ENCODE measurements at places on chromosomes 4 and X. TPM values are rescaled to one million over a fixed set of nuclear protein-coding genes. Genes with fewer than 3 reads are reported as not detected.

The MFAP3L gene
- 5.5 TPM for total RNA-seq

The TLL1 gene
- 9.3 TPM for total RNA-seq

DNA sequence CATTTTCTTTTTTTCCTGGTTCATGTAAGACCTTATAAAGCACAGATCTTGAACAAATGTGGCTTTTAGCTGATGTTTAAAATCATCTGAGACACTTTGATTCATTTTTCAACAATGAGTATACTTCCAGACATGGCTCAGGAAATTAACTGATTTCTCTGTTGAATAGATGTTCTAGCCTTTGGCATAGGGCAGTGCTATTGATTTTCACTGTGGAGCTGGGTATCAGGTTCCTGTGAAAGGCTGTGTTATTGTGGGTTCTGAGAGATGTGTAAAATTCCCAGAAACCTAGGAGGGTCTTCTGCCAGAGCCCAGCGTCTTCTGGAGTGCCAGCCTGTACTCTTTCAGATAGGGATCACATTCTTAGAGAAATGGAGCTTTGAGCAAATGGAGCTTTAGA lies 278.9 kb downstream of the EPHA5 start:
- no peak for ATAC-seq

The CLGN gene
- 2.9 TPM for total RNA-seq

DNA sequence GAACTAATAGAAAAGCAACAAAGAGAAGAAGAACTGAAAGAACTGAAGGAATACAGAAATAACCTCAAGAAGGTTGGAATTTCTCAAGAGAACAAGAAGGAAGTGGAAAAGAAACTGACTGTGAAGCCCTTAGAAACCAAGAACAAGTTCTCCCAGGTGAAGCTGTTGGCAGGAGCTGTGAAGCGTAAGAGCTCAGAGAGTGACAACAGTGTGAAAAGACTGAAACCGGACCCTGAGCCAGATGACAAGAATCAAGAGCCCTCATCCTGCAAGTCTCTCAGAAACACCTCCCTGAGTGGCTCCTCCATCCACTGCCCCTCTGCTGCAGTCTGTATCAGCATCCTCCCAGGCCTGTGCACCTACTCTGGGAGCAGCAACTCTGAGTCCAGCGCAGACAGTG lies 8.4 kb upstream of the FHDC1 start:
- no peak for ATAC-seq

DNA sequence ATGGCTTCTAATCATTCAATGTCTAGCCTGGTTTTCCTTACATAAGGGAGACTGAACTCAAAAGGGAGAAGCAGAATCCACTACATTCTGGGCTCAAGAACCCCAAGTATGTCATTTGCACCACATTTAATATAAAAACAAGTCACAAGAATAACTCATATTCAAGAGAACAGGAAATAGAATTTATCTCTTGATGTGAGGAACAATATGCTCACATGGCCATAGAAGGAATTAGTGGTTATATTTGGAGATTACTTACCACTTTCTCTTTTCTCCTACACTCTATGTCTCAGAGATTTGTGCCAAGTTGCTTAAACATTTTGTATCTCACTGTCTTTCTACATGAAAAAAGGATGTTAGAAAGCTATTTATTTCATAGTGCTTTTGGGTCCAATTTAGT lies 922.6 kb upstream of the PABPC4L start:
- no peak for ATAC-seq

DNA sequence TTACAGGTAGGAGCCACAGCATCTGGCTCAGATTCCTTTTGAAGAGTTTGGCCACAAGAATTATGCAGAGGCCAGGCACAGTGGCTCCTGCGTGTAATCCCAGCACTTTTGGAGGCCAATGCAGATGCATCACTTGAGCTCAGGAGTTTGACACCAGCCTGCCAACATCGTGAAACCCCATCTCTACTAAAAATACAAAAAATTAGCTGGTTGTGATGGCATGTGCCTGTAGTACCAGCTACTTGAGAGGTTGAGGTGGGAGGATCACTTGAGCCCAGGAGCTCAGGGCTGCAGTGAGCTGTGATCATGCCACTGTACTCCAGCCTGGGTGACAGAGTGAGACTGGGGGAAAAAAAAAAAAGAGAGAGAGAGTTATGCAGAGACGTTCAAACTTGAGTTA lies 53.0 kb downstream of the MID1IP1 start:
- ATAC-seq = no peak

The TMPRSS11D gene
- 1.9 TPM for total RNA-seq

DNA sequence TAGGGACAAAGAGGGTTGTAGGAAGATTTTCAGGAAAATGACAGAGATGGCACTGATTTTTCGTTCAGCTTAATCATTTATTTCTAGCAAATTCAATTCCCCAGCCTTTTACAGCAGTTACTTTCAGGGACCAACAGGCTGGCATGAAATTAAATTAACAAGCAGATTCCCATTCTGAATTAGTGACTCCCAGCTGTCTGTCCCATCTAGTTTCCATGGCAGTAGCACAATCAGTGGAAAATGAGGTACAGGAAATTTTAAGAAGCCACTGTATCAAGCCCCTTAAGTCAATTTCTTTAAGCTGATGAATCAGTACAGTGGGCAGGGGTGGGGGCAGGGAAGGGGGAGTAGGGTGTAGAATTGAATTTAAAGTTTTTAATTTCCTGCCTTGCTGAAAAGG lies 121.1 kb upstream of the TEX13C start:
- ATAC-seq = no peak

The PGAM4 gene
- not detected for total RNA-seq

All from gastroesophageal sphincter (tissue), 4 donors.